ENCODE measurements at places on chromosomes 12 and 14. TPM values are rescaled to one million over a fixed set of nuclear protein-coding genes. Genes with fewer than 3 reads are reported as not detected.
A peak's percentile ranks its signal among the peaks of the same experiment; 100 is the strongest.

DNA sequence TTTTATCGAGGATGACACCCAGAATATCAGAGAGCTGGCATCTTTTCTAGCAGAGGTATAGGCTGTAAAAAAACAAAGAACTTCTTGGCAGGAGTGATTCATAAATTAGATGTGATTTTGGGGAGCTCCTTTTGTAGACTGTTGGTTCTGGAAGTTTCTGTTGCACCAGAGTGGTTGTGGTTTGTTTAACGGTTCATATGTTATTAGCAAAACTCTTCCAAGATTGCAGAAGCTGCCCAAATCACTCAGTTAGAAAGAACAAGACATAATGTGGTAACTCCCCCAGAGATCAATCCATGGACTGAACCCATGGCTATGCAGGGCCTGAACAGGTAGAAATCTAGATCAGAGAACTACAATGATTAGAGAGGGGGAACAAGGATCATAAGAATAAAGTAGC lies 6.7 kb upstream of the RNASE10 start:
- no peaks in the 10 kb centered on the region for H3K4me1 ChIP-seq
- no peaks in the 10 kb centered on the region for H3K36me3 ChIP-seq

DNA sequence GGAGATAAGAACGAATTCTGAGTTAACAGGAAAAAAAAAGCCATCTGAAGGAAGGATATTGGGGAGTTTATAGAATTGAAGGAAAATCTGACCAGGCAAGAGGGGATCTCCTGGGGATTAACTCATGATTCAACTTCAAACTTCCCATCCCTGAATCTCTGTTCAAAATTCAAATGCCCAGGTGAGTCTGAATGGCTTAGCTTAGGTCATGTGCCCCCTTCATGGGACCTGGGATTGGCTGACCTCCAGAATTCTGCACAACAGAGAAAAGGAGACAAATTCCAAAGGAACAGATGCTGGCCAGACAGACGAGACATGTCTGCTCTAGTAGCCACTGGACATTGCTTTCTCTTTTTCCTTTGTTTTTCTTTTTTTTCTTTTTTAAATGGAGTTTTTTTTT lies 26.2 kb upstream of the TMED10 start:
- H3K27ac ChIP-seq, result no peak overlapping the region
- no peak overlapping the region for H3K4me3 ChIP-seq
- no peaks in the 10 kb centered on the region for H3K36me3 ChIP-seq
- H3K27me3 ChIP-seq, result no peaks in the 10 kb centered on the region
- DNase-seq, result no peak

- H3K27me3 ChIP-seq, result no peaks in the 10 kb centered on the region
- no peaks in the 10 kb centered on the region for H3K36me3 ChIP-seq
- peak overlapping the region; percentile 78 for H3K27ac ChIP-seq
- peaks cover 11% of the 10 kb centered on the region for H3K4me1 ChIP-seq
Measured at GRCh38 chr12:132710043-132710404, 618 bp upstream of the PGAM5 start.

- H3K27me3 ChIP-seq, result no peaks in the 10 kb centered on the region
- no peaks in the 10 kb centered on the region for H3K4me1 ChIP-seq
- no peak for DNase-seq
- no peak overlapping the region for H3K4me3 ChIP-seq
- H3K36me3 ChIP-seq, result no peaks in the 10 kb centered on the region
Measured at GRCh38 chr14:51490205-51490604, 161.5 kb upstream of the FRMD6 start.

GRCh38 chr12:105983622-105984320 lies 155.0 kb downstream of the NUAK1 start:
- H3K27ac ChIP-seq, result no peak overlapping the region
- DNase-seq, result no peak
- no peaks in the 10 kb centered on the region for H3K27me3 ChIP-seq
- H3K36me3 ChIP-seq, result no peaks in the 10 kb centered on the region

- no peak overlapping the region for H3K4me3 ChIP-seq
- H3K27ac ChIP-seq, result no peak overlapping the region
- DNase-seq, result no peak
- no peaks in the 10 kb centered on the region for H3K27me3 ChIP-seq
Measured at GRCh38 chr14:59311723-59312122, 123.3 kb downstream of the DAAM1 start.

- H3K4me3 ChIP-seq, result no peak overlapping the region
- no peaks in the 10 kb centered on the region for H3K4me1 ChIP-seq
- no peak overlapping the region for H3K27ac ChIP-seq
- no peaks in the 10 kb centered on the region for H3K36me3 ChIP-seq
- no peak for DNase-seq
- H3K27me3 ChIP-seq, result no peaks in the 10 kb centered on the region
Measured at GRCh38 chr12:78818487-78818886, 46.1 kb upstream of the SYT1 start.

- H3K4me1 ChIP-seq, result no peaks in the 10 kb centered on the region
- no peak overlapping the region for H3K27ac ChIP-seq
- H3K4me3 ChIP-seq, result no peak overlapping the region
- H3K36me3 ChIP-seq, result no peaks in the 10 kb centered on the region
- H3K27me3 ChIP-seq, result no peaks in the 10 kb centered on the region
Measured at GRCh38 chr12:128266541-128267130, 334 bp upstream of the TMEM132C start.

DNA sequence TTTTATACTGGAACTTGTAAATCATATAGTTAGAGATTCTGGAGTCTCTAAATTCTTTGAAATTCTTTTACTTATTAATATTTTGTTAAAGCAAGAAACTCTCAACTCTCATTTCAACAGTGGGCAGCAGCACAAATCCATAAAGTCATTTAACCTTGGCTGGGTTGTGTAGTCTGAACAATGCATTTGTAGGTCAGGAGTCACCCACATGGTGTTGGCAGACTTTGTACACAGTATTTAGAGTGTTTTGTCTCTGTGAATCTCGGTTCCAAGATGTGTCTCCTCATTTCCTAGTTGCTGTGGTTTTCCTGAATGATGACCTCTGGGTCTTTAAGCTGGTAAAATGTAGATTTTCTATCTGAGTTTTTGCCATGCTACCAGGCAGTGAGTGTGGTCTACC lies 20.8 kb upstream of the STRAP start:
- H3K4me3 ChIP-seq, result no peak overlapping the region
- DNase-seq, result no peak
- no peak overlapping the region for H3K27ac ChIP-seq
- H3K27me3 ChIP-seq, result no peaks in the 10 kb centered on the region
- H3K36me3 ChIP-seq, result no peaks in the 10 kb centered on the region

DNA sequence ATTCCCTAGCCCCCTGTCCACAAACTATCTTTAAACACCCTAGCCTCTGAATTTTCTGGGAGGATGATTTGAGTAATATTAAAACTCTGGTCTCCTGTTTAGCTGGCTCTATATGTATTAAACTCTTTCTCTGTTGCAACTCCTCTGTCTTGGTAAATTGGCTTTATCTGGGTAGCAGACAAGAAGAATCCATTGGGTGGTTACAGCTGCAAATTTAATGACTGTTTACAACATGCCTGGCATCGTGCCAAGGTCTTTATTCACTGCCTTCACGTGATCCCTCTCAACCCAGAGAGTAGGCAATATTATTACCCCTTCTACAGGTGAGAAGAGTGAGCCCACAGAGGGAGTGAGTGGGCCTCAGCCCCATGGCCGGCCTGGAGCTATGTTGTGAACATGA lies 77.8 kb upstream of the MYL2 start:
- H3K27ac ChIP-seq, result no peak overlapping the region
- H3K27me3 ChIP-seq, result no peaks in the 10 kb centered on the region
- no peak for DNase-seq
- no peak overlapping the region for H3K4me3 ChIP-seq
- no peaks in the 10 kb centered on the region for H3K4me1 ChIP-seq

- H3K27me3 ChIP-seq, result no peaks in the 10 kb centered on the region
- peaks cover 46% of the 10 kb centered on the region for H3K4me1 ChIP-seq
- no peak overlapping the region for H3K4me3 ChIP-seq
- no peak for DNase-seq
- H3K27ac ChIP-seq, result no peak overlapping the region
- no peaks in the 10 kb centered on the region for H3K36me3 ChIP-seq
Measured at GRCh38 chr12:96239711-96240635, 45.8 kb downstream of the ELK3 start.

- no peak overlapping the region for H3K27ac ChIP-seq
- H3K36me3 ChIP-seq, result peaks cover 52% of the 10 kb centered on the region
- no peaks in the 10 kb centered on the region for H3K27me3 ChIP-seq
- no peak overlapping the region for H3K4me3 ChIP-seq
- no peak for DNase-seq
Measured at GRCh38 chr14:39038542-39038941, 64.5 kb downstream of the SEC23A start.

GRCh38 chr12:1117371-1117770 lies 126.3 kb downstream of the ERC1 start:
- no peak overlapping the region for H3K4me3 ChIP-seq
- no peaks in the 10 kb centered on the region for H3K36me3 ChIP-seq
- no peak for DNase-seq
- H3K27me3 ChIP-seq, result no peaks in the 10 kb centered on the region

DNA sequence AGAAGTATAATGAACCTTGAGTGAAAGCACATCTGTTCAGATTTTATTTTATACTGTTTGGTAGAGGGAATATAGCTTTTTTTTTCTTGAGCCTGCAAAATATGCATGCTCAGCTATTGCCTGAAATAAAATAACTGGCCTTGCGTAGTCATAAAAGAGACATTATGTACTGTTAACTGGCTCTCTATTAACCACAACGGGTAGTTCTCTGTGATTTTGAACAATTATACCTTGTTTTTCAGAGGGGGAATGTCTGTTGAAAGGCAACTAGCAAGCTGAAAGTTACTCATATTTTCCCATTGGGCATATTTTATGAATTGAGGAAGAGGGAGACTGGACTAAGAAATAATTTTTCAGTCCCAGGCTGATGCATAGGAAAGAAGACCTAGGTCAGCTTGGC lies 62.6 kb downstream of the FIGNL2 start:
- DNase-seq, result no peak
- H3K4me1 ChIP-seq, result no peaks in the 10 kb centered on the region
- H3K4me3 ChIP-seq, result no peak overlapping the region

DNA sequence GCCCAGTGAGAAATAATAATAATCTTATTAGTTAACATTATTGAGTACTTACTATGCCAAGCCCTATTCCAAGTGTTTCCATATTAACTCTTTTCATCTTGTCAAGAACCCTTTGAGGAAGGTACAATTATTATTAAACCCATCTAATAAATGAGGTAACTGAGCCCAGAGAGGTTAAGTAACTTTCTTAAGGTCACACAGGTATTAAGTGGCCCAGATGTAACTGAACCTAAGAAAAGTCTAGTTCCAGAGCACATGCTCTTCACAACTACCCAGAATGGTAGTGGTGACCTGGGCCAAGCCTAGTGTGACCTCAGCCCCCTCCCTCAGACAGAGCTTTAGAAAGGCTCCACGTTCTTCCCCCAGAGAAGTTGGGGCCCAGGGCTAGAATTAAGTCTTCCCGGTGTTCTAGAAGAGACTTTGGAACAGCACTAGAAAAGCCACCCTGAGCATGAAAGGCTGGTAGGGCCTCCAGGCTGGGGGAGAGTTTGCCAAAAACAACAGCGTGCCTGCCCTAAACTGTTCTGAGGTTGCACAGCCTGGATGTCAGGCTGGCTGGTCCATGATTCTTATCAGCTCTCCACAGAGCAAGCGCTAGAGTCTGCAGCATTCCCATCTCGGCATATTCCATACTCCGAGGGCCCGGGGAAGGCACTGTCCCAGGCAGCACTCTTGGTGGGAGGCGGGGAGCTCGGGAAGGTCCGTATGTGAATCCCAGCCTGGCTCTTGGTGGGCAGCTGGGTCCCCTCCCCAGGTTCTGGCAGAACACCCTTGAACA lies 41.3 kb upstream of the CTDSP2 start:
- H3K4me1 ChIP-seq, result peaks cover 46% of the 10 kb centered on the region
- no peaks in the 10 kb centered on the region for H3K27me3 ChIP-seq
- peak overlapping the region; percentile 14 for H3K27ac ChIP-seq
- peak; percentile 14 for DNase-seq
- H3K36me3 ChIP-seq, result no peaks in the 10 kb centered on the region

DNA sequence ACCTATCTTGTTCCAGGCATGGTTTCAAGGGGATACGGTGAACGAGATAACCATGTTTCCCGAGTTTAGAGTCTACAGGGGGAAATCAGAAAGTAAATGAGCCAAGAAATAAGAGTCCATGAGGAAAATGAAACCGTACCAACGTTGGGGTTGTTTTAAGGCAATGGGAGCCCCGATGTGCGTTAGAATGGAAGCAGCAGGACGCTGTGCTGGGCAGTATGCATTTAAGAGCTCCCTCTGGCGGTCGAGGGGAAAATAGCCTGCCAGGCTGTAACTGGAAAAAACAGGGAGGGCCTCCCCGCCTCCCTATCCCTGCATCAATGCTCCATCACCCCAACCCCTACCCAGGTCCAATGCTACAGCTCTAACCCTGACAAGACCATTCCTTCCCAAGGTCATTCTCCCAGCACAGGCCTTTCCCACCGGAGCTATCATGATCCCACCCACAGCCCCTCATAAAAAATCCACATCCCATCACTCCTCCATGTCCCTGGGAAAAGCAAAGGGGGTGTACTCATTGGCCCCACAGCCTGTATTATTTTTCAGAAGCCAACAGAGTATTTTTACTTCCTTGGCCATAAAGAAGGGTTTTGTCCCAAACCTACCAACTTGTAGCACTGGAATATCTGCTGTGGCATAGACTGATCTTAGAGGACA lies 226.3 kb upstream of the NOS1 start:
- peaks cover under 1% of the 10 kb centered on the region for H3K4me1 ChIP-seq
- no peaks in the 10 kb centered on the region for H3K36me3 ChIP-seq
- H3K4me3 ChIP-seq, result no peak overlapping the region

DNA sequence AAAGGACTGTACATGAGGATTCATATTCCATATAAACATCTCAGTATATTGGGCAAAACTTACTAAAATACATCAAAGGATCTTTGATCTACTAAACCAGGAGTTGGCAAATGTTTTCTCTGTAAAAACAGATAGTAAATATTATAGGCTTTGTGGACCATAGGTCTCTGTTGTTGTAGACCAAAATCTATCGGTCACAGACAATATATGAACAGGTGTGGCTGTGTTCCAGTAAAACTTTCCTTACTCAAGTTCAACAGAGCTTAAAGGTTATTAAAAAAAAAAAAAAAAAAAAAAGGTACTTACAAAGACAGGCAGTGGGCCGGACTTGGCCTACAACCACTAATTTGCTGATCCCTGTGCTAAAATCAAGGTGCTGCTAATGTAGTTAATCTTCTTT lies 40.3 kb downstream of the PAWR start:
- no peaks in the 10 kb centered on the region for H3K36me3 ChIP-seq
- DNase-seq, result no peak
- H3K4me3 ChIP-seq, result no peak overlapping the region
- H3K27ac ChIP-seq, result no peak overlapping the region
- H3K27me3 ChIP-seq, result no peaks in the 10 kb centered on the region

The NID2 gene
- total RNA-seq, result 207 TPM

The RNASE3 gene
- not detected for total RNA-seq

The CMTM5 gene
- total RNA-seq, result not detected

The APOLD1 gene
- 72.7 TPM for total RNA-seq

The PRH2 gene
- total RNA-seq, result not detected

The RNF212B gene
- not detected for total RNA-seq

The ART4 gene
- total RNA-seq, result 26.5 TPM

The KRT80 gene
- not detected for total RNA-seq

The SDS gene
- 0.33 TPM for total RNA-seq

The MGAT4C gene
- 64.8 TPM for total RNA-seq

The SOCS4 gene
- total RNA-seq, result 18.9 TPM

The OAS2 gene
- 2.7 TPM for total RNA-seq

The KLHL28 gene
- total RNA-seq, result 12.2 TPM

The RHOJ gene
- total RNA-seq, result 19.2 TPM

The C1QL4 gene
- not detected for total RNA-seq

The FAM186B gene
- total RNA-seq, result 1.3 TPM

The OTOGL gene
- not detected for total RNA-seq

The CDC42BPB gene
- 99.5 TPM for total RNA-seq
